NCI-H524 treated with DMSO at 0.1 percent for 48 hours (cell line): ENCODE measurements at places on chromosomes 4 and X.

DNA sequence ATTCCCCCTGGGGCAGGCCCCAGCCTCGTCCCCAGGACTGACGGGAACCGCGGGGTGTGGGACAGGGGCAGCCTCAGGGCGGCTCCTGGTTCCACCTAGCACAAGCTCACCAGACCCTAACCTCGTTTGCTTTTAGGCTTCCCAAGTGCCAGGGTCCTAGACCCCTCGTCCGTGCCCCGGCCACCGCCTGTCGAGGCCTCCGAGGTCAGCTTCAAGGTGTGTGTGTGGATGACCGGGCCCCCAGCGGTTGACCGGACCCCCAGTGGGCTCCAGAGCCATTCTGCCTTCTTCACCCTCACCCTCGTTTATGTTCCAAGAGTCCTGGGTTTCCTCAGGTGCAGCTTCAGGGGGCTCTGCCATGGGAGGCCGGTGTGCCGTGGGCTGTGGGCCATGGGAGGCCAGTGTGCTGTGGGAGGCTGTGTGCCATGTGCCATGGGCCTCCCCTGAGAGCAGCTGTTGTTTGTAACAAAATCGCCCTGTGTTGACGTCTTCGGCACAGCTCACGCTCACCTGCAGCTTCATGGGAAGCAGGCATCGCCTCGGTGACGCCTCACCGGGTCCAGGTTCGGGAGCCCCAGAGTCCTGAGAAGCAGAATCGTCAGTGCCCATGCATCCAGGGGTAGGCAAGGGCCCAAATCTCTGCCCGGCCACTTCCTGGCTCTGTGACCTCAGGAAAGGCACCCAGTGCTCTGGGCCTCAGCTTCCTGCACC, 43.0 kb upstream of the HMX1 start:
- no peak for DNase-seq

GRCh38 chr4:175731506-175731905, 80.6 kb downstream of the GPM6A start:
- DNase-seq = no peak

DNA sequence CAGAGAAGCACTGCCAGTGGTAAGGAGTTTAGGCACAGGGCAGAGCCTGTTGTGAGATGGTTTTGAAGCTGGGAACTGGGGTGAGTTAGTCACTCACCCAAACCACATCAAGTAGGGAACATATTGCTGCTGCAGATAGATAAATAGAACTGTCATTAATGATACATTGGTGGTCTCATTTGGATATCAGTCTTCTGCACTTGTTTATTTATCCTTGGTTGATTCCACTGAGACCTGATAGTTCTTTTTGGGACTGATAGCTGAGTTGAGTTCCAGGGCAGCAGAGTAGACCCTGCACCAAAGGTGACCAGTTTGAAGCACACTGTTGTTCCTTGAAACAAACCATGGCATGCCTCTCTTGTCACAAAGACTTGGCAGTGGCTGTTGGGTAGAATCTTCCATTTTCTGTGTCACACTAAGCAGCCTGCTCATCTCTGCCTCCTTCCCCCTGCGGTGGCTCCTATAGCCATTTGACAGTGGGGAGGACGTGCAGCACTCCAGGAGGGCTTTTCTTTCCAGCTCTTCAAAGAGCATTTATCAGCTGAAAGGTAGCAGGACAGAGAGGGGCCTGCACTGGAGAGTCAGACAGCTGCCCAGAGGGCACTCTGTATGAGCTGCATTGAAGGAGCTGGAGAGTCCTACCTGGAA, 59.7 kb upstream of the TMEM164 start:
- no peak for DNase-seq

- no peak for DNase-seq
These were observed 147.1 kb downstream of the CPEB2 start for GRCh38 chr4:15149234-15149838.

DNA sequence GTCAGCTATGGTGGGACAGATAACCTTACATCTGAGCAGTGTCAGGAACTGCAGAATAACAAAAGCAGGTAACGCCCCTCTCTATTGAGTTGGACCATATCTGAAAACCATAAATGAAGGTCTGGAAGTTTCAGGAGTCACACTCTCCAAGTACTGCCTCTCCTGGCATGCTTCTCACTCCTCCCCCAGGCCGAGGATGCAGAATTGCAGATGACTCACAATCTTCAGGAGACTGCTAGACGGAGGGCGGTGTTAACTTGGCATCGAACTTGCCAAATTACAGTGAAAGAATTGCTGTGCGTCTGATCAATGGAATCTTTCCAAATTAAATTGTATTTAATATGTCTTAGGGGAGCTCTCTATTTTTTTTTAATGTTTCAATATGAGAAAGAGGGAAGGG, 67.1 kb upstream of the TRIM2 start:
- DNase-seq = no peak

DNA sequence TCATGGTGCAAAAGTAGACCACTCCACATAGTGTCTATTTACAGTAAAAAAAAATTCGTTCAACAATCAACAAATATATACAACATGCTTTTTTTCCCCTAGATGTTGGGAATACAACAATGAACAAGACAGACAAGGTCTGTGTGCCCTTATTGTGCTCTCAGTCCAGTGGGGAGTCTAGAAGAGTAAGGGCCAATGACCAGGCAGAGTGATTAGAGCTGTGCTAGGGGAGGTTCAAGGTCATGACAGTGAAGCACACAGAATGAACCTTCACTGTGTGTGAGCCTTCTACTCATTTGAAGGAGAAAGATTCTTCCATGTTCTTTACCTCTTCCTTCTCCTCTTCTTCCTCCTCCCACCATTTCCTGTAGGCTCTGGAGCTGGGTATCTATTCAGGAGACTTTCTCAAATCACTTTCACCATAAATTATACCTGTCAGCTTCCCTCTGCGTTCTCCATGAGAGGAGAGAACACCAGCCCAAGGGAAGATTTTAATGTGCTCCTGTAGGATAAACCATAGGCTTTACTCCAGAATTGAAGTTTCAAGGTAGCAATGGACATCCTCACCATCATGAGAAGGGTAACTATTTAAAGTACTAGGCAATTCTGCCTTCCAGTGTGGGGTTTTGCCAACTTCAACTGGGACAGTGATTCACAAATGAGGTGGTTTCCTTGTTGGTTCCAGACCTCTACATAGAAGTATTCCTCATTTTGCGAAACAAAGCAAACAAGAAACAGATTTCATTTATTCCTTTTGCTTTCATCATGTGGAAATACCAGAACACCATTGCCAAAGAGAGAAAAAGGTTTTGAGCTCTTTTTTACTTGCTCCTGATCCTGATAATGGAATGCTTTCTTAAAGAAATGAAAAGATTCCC, 246.9 kb upstream of the GPC4 start:
- DNase-seq = no peak

GRCh38 chr4:166972071-166972470, 262.2 kb downstream of the SPOCK3 start:
- DNase-seq = no peak

DNA sequence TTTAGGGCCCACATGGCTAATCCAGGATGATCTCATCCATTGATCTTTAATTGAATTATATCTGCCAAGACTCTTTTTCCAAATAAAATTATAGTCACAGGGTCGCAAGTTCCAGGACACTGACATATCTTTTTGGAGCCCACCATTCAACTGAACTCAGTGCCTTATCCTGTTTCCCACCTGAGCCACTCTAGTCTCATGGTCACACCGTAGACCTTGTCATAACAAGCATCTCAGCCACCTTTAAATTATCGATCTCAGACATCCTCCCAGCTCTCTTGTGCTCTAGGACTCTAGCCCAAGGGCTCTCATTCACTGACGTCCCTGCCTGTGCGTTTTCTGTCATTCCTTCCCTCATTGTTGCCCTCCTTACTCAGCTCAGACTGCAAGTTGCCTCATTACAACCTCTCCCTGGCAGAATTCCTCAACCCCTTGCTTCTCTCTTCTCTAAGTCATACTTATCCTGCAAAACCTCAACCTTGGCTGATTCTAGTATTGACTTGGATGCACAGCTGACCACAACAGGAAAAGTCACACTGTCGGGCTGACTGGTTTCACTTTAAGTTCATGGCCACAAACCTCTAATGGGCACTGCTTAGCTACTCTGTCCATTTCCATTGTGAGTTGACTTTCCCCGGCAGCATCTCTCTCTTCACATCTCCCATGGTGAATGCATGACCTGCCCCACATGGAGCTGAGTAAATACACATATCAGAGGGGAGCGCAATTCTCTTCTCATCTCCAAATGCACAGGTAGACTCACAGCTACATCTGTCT, 91.0 kb upstream of the TRIM2 start:
- no peak for DNase-seq

DNA sequence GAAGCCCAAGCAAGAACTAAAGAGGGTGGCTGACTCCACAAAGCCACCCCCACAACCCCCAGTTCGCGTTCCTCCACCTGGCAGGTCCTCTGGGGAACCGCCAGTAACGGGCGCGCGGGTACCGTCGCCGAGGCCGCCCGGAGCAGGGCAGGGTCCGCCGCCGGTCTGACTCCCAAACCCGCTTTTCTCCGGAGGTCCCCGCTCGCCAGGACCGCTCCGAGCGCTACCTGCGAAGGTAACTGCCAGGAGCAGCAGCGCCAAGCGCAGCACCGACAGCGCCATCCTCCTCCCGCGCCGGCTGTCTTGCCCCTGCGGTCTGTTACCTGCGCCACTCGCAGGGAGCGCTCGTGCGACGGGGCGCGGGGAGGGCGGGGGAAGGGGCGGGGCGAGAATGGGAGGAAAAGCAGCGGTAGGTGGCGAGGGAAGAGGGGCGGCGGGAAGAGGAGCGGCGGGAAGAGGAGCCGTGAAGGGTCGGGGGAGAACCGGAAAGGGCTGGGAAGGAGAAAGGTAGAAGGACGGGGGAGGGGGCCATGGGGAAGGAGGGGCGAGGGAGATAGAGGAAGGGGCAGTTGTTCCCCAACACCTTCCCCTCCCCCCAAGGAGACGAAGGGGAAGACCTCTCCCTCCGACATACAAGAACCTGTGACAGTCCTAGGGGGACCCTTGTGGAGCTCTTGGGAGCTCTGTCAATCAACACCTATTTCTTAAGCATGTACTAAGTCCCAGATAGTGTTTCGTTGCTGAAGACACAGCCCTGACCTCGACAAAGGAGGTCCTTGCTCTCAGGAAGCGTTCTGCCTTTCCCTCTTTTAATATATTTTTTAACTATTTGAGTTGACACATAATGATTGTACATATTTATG, at the start of gene SPINK2:
Gene SPINK2 (minus strand): TSS at position 321 of the 863 bp plus-strand sequence. CDS start 39 bp downstream, at position 282.
- DNase-seq = no peak

DNA sequence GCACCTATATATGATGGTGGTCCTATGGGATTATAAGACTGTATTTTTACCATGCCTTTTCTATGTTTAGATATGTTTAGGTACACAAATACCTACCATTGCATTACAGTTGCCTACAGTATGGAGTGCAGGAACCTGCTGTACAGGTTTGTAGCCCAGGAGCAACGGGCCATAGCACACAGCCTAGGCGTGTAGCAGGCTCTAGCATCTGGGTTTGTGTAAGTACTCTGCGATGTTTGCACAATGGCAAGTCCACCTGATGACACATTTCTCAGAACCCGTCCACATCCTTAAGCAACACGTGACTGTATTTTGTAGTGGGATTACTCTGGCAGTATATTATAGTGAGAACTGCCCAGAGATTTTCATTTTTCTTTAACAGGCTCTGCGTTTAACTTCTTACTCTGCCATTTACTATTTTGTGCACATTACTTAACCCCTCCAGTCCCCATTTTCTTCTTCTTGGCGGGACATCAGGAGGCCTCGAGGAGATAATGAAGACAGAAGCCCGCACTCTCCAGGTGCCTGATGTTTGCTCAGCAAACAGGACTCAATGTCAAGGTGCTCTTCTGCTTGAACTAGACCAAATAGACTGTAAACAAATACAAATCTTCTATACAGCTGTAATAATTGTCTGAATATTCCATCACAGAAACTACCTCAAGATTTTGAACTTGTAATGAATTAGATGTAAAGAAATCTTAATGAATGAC, 102.0 kb upstream of the PDLIM3 start:
- no peak for DNase-seq

GRCh38 chrX:153624196-153625091, 22.6 kb upstream of the DUSP9 start:
- DNase-seq = no peak

GRCh38 chr4:189088780-189089179, 851.9 kb upstream of the FRG1 start:
- DNase-seq = no peak

- DNase-seq = peak; percentile 47
These were observed 140.3 kb upstream of the PGRMC2 start for GRCh38 chr4:128427832-128428366.

DNA sequence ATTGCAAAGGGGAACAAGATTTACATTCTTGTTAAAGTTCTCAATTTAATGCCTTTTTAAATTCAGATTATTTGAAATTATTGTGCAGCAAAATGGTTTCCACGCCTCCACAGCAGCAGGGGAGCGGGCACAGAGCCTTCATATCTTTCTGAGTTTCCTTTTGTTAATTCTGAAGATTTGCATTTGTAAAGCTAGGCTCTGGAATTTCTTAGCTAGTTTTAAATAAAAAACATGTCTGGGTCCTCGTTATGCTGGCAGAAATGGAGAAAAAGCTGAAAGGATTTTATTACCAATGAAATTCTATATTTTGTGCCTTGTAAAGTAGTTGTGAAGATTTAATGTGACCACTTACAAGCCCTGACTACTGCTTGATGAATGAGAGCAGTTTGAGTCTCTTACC, 40.8 kb upstream of the MAGED1 start:
- DNase-seq = no peak

DNA sequence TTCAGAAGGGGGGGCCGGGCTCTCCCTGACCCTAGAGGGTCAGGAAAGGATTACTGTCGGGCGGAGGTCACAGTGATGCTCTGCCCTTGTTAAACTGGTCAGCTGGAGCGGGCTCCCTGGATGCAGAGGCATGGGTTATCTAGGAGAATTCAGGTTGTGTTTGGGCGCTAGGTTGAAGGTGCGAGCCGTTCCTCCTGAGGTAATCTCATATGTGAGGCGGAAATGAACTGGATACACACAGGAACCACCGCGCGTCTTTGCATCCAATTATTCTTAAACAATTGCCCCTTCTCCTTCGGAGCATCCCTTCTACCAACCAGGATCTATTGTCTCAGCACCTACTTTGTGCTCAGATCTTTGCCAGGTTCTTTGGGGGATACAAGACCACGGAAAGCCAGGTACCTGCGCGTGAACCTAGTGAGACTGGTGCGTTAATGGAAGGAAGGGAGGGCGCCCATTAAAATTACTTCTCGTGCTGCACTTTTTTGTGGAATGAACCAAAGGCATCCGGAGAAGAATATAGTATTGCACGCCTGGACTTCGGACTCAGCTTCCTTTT, 28.4 kb downstream of the HAND2 start:
- no peak for DNase-seq

DNA sequence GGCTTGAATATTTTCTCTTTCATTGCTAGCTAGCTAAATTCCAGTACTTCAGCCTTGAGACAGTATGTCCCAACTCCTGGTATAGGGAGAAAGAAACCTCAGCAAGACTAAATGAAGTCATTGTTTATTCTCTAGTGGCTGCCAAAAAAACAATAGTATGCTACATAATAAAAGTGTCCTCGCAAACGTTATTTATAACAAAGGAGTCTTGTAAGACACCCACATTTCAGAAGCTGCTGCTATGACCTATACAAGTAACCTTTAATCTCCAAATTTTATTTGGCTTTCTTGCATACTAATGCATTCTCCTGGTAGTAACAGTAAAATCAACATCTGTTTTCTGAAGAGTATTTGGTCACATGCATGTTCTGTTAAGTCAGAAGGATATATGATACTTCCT, 28.8 kb downstream of the NEK1 start:
- DNase-seq = no peak
